ENCODE measurements at places on chromosomes 2 and 18.

GRCh38 chr2:219079417-219079816 is 18.7 kb upstream of the IHH start:
- DNase-seq: no peak

DNA sequence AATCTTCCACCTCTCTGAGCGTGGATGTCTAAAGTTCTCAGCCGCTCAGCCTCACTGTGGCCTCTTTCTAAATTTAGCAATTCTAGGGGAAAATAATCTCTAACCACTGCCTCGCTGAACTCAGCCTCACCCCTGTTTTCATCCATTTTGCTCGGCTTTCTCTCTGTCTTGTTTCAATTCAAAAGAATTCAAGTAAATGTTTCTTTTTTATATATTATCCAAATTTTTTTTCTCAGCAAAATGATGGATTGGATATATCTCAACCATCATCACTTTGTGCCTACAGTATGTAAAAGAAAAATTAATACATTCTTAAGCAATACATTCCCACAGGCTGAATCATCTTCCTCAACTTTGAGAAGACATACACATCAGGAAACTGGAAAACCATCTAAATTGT is 24.0 kb upstream of the GALNT5 start:
- DNase-seq: no peak

DNA sequence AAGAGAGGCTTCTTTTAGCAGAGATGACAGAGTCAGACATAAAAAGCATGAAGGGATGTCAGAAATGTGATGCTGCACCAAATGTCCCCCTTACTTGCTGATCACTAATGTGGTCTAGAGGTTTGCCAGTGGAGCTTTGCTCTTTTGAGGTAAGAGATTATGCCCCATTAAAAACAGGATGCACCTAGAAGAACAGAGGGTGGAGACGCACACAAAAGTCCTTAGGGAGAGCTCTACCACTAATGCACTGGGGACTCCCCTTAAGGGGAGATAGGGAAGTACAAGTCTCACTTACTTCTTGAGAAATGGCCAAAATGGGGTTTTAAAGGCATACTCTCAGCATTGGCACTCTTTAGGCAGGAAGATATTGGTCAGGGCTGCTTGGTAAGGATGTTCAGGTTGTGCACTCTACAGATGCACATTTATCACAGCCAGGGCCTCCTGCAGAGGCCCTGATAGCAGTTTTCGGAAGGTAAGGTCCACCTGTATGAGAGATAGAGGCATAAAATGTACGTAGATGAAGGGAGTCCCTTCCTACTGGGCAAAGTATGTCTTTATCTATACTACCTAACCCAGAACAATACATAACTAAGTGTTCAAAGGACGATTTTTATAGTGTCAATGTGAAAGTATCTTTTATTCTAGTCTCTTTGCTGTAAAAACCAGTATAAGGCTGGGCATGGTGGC is 17.0 kb upstream of the SCYGR1 start:
- DNase-seq: no peak

DNA sequence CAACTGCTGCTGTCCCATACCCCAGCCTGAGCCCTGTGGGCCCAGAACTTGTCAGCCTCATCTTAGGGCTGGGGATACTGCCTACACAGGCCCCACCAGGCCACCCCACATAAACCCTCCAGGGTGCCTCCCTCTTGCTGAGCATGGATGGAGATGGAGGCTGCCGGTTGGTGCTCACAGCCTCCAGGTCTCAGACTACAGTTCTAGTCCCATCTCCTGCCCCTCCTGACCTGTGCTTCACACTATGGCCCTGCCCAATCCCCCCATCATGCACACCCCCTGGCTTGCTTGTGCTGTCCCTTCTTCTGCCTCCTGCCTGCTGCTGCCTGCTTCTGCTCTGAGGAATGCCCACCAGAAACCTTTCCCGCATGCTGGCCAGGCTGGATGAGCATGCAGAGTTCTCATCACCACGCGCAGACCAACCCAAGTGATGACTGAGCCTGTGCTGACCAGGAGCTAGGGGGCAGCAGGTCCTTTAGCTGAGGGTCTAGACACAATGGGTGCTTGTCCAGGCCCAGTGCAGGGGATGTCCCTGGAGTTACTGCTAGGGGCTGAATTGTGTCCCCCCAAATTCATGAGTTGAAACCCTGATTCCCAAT is 138.4 kb upstream of the HS6ST1 start:
- no peak for DNase-seq

Data from NCI-H510A treated with DMSO at 0.1 percent for 48 hours (cell line).